ENCODE measurements at places on chromosomes 2 and 18.

GRCh38 chr2:129469389-129469788, 510.1 kb upstream of the RAB6C start:
- no peak for DNase-seq

DNA sequence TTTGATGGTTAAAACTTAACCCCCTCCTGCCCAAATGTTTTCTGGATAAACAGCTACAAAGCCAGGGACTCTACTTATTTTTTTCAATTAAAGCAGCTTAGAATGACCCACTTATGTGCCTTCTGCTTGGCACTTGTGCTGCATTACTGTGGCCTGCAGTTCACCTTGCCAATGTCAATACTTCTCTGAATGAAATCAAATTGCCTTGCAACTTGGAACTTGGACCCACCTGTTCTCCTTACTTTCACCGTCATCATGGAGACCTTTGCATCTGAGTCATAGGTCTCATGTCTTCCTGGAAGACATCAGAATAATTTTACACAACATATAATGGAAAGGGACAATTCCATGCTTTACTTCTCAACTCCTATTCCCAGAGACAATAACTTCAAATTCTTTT, 92.1 kb upstream of the FHL2 start:
- no peak for DNase-seq

DNA sequence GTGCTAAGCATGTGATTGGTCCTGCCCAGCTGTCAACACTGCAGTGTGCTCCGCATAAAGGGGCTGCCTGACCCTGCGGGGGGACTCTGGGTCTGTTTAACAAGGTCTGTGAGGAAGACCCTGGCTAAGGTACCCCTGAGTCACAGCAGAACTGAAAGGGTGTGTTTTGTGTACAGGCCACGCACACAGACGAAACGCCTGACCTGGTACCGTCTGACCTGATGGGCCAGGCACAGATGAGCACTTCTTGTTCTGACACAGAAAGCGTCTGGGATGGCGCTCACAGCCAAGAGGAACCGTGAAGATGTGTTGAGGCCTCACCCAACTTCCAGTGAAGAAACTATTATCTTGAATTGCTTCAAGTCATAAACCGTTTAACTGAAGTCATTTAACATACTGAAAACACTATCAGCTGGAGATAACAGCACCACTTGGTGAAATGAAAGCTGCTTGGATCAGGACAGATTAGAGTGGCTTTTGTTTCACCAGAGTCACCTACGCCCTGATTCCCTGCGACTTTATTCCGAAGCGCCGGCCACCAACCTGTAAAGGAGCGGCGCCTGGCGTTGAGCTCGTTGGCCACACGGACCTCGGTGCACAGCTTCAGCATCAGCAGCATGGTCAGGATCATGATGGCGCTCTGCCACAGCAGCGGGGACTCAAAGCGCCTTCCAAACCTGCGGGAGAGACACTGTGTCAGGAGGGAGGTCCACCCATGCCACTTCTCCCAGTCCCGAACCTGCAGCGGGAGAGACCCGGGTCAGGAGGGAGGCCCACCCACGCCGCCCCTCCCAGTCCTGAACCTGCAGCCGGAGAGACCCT, 8.5 kb downstream of the SLC66A2 start:
- DNase-seq, result no peak

- no peak for DNase-seq
Measured at GRCh38 chr2:30800159-30800558, 7.1 kb downstream of the CAPN13 start.

- DNase-seq, result no peak
Measured at GRCh38 chr2:113304702-113305101, 26.0 kb upstream of the PAX8 start.

GRCh38 chr2:227805578-227805977, 8.1 kb upstream of the CCL20 start:
- no peak for DNase-seq

DNA sequence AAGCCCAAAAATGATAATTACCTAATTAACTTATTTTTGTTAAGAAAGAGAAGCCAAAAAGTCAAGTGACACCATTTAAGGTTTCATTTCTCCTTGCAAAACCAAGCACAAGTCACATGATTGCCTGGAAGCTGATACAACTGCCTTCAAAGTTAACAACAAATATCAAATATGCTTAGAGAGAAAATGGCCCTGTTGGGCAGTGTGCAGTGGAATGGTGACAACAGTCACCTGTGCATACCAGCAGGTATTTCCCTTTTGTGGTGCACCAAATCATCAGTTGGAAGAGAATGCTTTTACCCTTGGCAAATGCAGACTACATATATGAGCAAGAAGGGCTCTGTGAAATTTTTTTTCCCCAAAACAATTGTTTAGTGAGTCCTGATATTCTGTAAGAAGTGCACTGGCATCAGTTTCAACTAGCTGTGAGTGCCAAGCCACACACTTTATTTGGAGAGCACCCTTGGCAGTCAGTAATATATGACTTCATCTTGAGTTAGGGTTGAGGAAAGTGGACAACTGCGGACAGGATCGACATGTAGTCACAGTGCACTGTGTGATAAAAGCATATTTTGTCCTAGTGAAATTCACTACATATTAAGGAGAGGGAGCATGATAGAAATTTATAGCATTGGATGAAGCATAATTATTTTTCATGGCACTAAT, 74.9 kb upstream of the DOCK10 start:
- DNase-seq, result no peak

- DNase-seq, result no peak
Measured at GRCh38 chr2:62143696-62144095, 52.2 kb upstream of the B3GNT2 start.

DNA sequence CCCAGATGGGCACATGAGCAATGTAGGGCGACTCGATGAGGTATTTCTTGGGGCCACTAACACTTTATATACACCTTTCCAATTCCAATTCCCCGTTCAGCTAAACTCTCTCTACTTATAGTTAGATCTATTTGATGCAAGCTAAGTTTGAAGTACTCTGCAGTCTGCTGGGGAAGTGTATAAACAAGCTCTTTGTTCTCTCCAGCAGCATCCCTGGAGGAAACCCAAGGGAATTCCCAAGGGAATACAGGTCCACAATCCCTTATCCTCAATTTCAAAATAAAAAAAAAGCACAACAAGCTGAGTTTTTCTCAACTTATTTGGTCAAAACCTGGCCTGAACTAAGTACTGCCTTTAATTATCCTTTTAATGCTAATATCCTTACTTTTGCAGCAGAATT, 433.3 kb downstream of the NBAS start:
- DNase-seq, result no peak

DNA sequence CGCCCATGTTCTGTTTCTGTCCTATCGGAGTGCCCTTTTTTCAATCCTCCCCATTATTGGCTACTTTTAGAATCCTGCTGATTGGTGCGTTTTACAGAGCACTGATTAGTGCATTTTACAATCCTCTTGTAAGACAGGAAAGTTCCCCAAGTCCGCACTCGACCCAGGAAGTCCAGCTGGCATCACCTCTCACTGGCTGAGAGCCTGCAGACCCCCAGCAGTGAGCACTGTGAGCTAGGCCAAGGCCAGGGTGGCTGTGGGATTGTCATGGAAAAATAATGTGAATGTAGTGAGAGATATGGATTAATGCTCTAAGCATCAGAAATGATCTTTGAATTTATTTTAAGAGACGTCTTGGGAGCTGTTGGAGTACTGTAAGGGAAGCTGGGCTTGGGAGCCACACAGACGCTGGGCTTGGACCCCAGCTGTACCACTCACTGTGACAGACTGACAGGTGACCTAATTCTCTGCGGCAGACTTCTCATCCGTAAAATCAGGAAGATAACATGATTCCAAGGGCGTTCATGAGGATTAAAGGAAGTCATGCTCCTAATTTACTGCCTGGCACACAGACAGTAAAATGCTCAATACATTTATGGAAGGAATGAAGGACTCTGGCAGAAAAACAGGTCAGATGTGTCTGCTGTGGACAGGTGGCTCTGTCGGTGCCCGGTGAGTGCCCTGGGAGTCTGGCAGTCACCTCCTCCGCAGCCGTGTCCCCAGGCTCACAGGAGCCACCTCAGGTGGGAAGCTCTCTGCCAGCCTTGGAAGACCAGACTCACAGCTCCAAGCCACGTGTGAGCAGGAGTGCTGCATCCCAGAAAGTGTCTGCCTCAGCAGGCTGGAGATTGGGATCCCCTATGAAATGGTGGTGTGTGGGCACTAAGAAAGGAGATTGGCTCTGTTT, 105.5 kb downstream of the FAM168B start:
- no peak for DNase-seq

Measured in esophagus squamous epithelium (tissue), 5 donors.